ENCODE measurements at places on chromosomes 5 and 9.

DNA sequence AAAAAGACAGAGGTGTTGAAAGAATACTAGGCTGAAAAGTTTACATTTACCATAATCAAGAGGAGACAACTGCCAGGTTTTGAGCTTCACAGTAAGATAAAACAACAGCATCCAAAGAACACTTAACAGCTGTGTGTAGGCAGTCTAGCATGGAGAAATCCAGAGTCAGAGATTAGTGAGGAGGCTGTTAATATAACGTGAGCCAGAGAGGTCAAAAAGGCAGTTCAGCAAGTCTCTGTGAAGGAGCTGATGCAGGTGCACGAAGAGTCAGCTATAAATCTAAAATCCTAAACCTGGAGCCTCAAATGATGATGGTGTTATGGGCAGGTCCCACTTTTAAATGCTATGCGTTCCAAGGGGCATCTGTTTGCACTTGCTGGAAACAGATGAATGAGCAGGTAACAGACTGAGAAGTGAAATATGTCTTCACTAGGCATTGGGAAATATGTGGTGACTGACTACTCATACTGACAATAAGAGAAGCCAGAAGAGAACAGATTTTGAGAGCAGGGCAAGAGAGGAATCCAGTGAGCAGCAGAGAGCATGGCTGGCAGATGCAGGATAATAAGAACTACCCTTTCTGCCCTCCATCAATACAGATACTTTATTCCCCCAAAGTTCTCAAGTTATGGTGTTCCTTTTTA, 8.7 kb downstream of the APTX start:
- DNase-seq, result no peak

DNA sequence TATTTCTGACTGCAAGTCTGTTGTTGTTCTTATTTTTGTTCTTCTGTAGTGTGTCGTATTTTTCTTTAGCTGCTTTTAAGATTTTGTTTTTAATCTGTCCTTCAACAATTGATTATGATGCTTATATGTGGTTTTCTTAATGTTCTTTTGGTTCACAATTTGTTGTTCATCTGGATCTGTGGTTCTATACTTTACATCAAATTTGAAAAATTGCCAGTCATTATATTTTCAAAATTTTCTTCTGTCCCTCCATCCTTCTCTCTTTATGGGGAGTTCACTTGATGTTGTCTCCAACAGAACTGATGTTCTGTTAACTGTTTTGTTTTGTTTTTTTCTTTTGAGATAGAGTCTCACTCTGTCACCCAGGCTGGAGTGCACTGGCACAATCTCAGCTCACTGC, 378.5 kb upstream of the CD180 start:
- DNase-seq, result no peak

- DNase-seq, result peak; percentile 67
These were observed 188.4 kb downstream of the SLC12A2 start for GRCh38 chr5:128271859-128272464.

- no peak for DNase-seq
These were observed 102.1 kb downstream of the C5orf15 start for GRCh38 chr5:133866160-133866902.

DNA sequence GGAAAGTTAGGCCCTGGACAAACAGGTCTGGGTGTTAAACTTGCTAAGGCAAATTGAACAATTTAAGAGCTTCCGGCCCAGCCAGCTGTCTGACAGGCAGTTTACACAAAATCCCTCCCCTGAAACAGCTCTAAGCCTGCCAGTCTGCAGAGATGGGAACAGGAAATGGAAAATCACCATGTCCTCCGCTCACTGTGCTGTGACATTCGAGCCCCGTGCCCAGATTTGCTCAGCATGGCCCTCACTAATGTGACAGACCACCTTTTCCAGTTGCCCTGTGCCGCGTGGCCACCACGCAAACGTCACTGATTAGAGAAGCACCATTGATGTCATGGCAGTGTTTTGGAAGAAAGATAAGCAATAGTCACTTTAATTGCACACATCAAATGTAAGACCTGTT, 41.0 kb downstream of the CCNJL start:
- peak; percentile 51 for DNase-seq

DNA sequence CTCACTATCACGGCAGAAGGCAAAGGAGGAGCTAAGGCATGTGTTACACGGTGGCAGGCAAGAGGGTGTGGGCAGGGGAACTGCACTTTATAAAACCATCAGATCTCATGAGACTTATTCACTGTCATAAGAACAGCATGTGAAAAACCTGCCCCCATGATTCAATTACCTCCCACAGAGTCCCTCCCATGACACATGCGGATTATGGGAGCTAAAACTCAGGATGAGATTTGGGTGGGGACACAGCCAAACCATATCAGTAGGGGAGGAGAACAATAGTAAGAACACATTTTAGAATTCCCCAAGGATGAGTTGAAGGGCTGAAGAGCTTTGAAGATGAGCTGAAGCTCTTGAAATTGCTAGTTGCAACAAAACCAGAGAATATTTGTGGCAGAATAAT, 287.9 kb downstream of the SMARCA2 start:
- no peak for DNase-seq

DNA sequence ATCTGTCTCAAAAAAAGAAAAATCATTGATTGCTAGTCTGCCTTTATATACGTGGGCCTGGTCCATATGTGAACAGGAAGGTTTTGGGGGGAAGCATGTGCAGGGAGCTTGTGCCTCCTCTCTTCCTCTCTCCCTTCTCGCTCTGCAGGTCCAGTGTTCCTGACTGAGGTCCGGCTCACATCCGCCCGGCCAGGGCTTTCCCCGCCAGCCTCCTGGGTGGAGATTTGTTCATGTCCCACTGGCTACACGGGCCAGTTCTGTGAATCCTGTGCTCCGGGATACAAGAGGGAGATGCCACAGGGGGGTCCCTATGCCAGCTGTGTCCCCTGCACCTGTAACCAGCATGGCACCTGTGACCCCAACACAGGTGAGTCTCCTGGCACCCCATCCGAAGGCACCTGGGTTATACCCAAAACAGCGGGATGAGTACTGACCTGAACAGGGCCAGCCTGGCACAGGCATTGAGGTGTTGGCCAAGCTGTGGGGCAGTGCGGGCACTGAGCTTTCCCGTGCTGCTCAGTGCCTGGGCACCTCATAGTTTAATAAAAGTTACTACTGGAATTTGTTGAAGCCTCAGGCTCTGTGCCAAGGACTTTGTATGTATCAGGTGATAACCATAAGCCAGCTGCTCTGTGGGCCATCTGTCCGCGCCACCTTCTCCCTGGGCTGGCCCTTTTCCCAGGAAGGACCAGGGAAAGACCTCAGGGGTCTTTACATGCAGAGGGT, 39.4 kb upstream of the AIF1L start:
- no peak for DNase-seq

DNA sequence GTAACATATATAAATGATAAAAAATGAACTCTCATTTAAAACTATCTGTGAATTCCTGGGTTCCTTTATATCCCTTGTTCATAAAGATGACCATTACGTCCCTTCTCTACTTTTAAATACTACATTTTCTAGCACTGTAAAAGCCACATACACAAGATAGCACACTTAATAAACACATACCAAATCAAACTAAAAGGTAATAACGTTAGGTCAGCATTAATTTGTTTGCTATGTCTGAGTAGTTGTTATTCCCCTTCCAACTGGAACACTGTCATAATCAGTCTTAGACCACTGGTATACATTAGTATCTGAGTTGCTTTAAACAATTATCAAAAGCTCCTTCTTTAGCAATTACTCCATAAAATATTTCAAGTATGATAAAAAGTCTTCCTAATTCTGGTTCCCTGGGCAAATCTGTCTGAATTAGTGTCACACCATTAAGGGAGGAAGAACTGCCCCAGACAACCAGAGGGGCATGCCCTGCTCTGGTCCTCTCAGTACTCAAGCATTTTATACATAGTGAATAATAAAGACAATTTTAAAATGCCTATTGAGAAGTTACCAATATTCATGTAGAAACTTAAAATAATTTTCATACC, 98.1 kb downstream of the RAPGEF6 start:
- DNase-seq, result no peak

DNA sequence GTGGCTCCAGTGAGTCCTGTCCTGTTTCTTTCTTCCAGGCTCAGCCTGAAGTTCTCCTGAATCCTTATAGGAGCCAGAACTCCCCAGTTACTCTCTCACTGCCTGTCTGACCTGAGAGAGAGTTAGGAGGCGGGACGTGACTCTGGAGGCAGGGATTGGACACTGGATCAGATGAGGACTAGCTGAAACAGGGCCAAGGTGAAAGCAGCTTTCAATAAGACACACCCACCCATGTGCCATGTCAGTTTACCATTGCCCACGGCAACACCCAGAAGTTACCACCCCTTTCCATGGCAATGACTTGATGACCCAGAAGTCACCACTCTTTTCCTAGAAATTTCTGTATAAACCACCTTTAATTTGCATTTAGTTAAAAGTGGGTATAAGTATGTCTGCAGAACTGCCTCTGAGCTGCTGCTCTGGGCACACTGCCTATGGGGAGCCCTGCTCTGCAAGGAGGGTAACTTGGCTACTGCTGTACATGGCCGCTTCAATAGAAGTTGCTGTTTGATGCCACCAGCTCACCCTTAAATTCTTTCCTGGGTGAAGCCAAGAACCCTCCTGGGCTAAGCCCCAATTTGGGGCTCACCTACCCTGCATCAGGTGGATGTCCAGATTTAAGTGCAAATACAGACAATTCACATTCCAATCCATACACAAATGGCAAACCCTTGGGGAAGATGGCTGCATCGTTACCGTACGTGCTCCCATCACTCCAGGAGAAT, 13.7 kb downstream of the FCN2 start:
- no peak for DNase-seq

DNA sequence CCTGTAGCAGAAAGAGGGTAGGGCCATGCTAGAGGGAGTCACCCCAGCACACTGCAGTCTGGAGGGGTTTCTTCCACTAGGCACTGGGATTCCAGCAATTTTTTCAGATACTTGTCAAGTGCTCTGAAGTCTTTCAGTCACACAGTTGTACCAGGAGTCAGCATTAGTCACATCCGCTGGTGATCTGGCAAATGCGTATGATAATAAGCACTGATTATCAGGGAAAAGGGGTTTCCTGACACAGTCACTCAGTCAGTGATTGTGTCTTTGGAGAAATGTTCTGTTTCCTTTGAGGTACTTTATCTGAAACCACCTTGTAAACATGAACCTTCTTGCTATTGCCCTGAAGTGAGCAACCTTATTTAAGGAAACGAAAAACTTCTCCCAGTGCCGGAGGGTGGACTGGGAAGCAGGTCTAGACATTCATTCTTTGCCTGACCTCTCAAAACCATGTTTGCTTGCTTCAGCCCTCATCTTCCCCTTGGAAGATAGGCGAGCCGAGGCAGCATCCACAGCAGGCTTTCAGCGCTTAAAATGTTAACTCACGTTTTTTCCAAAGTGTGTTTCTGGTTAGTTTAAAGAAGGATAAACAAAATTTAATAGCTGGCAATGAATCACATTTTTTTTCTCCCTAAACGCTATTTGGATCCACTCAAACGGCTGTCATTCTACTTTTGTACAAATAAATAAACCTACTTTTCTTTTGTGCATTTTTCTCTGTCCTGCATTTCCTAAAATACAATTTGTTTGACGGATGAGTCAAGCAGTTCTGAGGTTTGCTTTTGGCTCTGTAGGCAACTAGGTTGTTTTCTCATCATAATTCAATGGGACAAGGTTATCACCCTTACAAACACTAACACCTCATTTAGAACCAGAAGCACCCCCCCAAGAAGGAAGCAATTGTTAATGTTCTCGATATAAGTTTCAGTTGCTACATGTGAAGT, 77.7 kb downstream of the FOXD1 start:
- DNase-seq, result peak; percentile 97

DNA sequence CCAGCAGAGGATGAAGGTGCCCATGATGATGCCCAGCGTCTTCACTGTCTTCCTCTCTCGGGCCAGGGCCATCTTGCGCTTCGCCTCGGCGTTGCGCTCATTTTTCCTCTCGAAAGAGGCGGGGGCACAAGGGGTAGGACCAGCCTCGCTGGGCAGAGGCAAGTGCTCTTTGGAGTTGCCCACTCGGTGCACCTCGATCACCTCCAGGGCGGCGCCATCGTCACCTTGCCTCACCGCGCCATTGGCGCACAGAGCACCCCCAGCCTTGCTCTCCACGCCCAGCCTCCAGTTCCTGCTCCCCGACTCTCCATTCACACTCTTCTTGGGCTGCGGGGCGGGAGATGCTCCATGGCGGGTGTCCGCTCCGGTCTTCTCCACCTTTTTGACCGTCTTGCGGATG, 1.6 kb downstream of the HTR1A start:
- DNase-seq, result no peak

GRCh38 chr9:16277471-16277960, 593.0 kb downstream of the BNC2 start:
- DNase-seq, result no peak

DNA sequence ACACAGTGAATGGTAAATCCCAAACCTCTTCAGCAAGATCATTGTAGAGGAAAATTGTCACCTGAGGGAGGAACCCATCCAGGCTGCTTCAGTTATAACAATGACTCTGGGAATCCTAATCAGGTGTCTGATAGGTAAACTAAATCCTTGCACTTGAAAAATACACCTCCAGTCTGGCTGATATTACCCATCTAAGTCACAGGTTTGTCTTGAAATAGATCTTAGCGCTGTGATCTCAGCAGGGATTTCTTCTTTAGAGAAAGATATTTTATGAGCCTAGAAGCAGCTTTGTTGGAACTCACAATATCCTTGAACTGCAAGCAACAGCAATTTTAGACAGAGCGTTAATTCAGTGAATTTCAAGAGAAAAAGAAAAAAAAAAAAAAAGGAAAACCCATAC, 149.7 kb downstream of the SGCD start:
- DNase-seq, result no peak

DNA sequence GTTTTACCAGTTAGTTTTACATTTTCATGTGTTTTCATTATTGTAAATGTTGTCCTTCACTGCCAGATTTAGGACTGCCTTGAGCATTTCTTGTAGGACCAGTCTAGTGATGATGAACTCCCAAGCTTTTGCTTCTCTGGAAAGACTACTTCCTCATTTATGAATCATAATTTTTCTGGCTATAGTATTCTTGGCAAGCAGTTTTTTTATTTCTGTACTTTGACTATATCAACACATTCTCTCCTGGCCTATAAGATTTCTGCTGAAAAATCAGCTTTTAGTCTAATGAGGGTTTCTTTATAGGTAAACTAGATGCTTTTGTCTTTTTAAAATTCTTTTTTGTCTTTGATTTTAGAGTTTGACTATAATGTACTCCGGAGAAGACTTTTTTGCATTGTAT, 256.8 kb upstream of the GRAMD2B start:
- DNase-seq, result no peak

GRCh38 chr9:15018096-15018637, 107.9 kb upstream of the FREM1 start:
- DNase-seq, result no peak
